HEK293T (cell line): ENCODE measurements at places on chromosomes 4 and X.
A peak's percentile ranks its signal among the peaks of the same experiment; 100 is the strongest.

DNA sequence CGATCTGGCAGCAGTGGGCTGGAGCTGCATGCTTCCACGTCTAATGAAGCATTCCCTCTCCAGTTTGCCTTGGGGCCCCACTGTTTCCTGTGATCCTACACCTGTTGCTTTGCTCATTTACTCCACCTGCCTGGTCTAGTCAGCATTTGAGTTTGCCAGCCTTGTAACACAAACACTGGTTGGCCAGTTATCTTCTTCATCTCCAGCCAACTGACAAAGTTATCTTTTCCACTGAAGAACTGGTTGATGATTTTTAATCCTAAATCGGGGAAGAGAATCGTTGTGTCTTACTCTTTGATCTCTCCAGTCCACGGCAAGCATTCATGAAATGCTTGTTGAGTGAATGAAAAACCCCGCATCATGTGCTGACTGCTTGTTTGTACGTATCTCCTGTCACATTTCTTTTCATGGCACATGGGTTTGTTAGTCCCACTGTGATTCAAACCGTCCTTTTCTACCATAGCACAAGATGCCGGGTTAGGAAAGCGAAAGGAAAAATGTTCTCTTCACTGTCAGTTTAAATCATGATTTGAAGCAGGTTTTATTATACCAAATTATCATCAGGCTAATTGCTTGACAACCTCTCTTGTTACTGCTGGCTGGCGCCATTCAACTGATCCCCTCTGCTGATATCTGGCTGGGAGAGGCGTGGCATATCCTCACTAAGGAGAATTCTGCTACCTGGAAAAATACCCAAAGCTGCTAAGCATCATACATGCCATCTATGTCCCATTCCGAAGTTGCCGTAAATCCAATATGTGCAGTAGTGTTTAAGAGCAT is 144.8 kb downstream of the SHROOM3 start:
- DNase-seq: no peak

- peak; percentile 18 for DNase-seq
These were observed 36.2 kb downstream of the NHS start for GRCh38 chrX:17411205-17411604.

- peak; percentile 55 for DNase-seq
These were observed 167.1 kb downstream of the NSUN7 start for GRCh38 chr4:40916880-40917279.

GRCh38 chr4:59175617-59176016 is 2024.5 kb upstream of the ADGRL3 start:
- no peak for DNase-seq

DNA sequence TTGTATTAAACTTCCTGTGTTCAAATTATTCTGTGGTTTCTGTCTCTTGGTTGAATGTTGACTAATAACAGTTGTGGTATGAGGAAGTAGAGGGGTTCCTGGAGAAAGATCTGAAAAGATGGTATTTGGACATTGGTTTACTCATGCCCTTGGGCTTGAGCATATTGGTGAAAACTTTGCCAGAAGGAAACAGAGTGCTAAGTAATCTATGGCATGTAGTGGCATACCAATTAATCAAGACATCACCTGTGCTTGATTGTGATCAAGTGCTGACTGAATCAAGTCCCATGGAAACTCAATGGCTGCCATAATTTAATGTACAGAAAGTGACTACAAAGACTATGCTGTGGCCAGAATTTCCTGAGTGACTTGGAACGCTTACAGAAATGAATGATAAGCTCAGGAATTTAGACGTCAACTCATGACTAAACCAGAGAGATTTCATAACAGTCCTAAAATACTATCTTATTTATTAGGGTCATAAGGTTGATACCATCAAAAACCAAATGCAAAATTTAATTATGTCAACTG is 2062.9 kb downstream of the ARAP2 start:
- DNase-seq: no peak

GRCh38 chrX:7117587-7117986 is 29.9 kb upstream of the STS start:
- no peak for DNase-seq

GRCh38 chr4:117907646-117908045 is 126.6 kb upstream of the NDST3 start:
- no peak for DNase-seq

DNA sequence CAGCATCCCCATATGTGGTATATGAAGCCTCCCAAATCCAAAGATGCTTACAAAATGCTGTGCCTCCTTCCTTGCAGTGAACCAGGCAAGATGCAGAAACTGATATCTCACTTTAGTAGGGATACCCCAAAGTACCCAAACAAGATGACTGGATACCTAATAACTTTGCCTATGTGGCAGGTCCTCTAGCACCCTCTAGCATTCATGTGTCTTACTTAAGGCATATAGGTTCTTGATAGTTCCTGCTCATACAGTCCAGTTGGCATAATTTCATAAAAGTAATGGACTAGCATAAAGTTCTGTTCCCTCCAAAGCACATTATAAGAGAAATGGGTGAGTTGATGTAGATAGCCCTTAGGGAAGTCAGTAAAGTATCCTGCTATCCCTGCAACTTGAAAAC is 36.8 kb upstream of the SPP1 start:
- DNase-seq: no peak

DNA sequence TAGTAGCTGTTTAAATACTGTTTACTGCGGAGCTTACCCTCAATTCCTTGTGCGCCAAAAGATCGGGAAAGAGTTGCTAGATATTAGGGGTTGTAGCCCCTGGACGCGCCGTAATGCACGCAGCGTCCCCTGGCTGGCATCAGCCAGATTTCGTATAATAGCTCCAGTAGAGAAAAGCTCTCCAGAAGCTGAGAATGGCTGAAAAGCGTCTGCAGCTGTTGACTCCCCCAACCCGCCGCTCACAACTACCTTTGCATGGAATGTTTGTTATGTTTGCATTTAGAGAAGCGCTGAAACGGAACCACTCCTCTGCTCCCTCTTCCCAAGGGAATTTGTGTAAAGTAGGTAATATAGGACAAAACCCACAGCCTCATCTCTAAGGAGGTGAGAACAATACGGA is 3.7 kb downstream of the DOCK11 start:
- DNase-seq: no peak

GRCh38 chr4:94413085-94413840 is 38.5 kb upstream of the PDLIM5 start:
- no peak for DNase-seq

DNA sequence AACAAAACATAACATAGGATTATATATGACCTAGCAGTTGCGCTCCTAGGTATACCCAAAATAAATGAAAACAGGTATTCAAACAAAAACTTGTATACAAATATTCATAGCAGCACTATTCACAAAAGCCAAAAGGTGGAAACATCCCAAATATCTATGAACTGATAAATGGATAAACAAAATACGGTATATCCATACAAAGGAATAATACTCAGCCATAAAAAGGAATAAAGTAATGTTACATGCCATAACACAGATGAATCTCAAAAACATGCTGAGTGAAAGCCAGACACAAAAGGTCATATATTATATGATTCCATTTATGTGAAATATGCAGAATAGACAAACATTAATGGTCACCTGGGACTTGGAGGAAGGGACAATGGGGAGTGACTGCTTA is 5.2 kb downstream of the WNK3 start:
- no peak for DNase-seq

DNA sequence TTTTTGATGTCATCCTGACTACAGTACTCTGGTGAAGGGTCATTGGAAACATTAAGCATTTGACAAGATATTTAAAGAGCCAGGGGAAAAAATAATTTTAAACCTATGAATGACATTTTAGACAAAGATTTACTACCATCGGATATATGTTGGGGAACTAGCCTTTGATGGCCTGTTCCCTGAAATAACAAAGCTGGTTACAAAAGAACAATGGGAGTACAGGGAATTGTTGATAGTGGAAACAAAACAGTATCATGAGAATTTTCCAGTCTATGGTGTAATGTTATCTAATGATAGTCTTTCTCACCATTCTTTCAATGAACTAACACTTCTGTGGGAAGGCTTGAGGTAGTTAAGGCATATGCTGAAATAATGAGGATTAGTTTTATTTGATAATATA is 125.9 kb upstream of the KLHL4 start:
- DNase-seq: no peak

- DNase-seq: no peak
These were observed 109.4 kb upstream of the TLL1 start for GRCh38 chr4:165763640-165764039.

DNA sequence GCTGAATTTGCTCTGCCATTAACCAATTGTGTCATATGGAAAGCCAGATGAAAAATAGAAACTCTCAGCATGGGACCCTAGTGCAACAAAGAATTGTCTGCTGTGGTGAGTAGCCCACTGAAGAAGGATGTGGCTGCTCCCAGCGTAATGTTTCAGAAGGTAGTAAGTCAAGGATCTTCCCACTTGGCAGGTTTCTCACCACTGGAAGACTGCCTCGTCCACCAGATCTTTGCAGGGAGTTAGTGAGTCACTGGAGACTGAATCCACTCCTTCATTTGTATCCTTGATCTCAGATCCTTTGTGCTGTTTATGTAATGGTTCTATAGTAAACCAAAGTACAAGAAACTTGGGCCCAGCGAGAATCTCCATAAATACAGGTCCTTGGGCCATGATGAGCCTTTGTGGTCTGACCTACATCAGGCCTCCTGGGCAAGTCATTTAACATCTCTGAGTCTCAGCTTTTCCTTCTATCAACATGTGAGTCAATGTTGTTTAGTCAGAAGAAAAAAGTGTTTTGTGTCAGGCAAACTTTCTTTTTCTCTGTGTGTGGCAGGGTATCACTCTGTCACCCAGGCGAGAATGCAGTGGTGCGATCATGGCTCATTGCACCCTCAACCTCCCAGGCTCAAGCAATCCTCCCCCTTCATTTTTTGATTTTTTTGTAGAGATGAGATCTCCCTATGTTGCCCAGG is 78.0 kb upstream of the CCDC160 start:
- DNase-seq: no peak

- no peak for DNase-seq
These were observed 61.3 kb upstream of the KDR start for GRCh38 chr4:55186700-55187099.

GRCh38 chr4:80112236-80112635 is 39.2 kb upstream of the ANTXR2 start:
- DNase-seq: no peak

GRCh38 chrX:40281336-40282005 is 183.7 kb upstream of the BCOR start:
- no peak for DNase-seq

DNA sequence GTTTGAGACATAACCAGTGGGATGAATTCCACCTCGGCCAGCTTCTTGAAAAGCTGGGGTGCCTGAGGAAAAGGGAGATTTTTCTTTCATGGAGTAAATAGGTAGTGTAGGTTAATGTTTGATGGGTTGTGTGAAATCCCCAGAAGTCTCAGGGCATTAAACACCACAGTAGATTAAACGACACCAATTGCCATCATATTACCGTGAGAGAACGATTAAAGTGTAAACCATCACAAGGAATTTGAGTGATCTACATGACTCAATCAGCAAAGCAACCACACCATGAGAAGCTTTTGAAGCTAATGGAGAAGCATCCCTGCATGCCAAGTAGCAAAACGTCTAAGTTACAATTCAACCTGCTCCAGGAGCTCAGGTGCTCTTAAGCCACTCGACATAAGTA is 322.5 kb upstream of the GATB start:
- no peak for DNase-seq

DNA sequence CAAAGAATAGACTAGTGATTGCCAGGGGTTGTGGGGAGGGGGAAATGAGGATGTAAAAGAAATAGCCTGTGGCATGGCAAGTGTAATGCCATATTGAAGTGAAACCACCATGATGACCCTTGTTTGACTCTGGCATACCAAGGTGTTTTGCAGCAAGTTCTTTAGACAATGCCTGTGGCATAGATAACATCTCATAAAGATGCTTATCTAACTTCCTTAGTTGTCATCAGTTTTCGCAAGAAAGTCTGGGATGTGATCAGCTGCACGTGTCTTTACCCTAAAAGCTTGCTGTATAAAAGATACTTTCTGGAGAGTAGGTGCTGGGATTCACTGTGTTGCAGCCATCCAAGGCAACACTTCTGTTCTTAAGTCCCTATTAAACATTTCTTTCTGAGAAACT is 176.1 kb upstream of the MAGEB16 start:
- DNase-seq: no peak

DNA sequence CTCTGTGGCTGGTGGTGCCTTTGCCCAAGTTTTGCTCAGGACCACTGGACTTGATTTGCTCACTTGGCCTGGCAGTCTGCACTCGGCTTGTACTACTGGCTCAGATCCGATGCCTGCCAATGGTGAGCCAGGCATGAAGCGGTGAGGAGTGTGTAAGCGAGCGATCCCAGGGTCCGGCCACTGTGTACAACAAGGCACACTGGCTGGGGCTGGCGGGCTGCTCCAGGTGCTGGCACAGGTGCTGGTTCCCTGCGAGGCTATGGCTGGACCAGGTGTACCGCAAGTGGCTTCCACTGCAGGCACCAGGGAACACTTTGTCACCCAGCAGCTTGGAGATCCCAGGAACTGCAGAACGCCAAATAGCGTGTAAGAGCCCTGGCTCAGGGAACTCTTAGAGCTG is 329.7 kb downstream of the CCSER1 start:
- DNase-seq: no peak

DNA sequence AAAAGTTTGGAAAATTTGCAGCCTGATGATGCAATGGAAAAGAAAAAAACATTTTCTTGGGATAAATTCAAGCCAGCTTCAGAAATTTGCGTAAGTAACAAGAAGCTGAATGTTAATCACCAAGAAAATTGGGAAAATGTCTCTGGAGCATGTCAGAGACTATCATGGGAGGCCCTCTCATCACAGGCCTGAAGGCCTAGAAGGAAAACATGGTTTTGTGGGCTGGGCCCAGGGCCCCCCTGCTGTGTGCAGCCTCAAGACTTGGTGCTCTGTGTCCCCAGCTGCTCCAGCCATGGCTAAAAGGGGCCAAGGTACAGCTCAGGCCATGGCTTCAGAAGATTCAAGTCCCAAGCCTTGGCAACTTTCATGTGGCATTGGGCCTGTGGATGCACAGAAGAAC is 1049.8 kb upstream of the GRIA3 start:
- DNase-seq: no peak

DNA sequence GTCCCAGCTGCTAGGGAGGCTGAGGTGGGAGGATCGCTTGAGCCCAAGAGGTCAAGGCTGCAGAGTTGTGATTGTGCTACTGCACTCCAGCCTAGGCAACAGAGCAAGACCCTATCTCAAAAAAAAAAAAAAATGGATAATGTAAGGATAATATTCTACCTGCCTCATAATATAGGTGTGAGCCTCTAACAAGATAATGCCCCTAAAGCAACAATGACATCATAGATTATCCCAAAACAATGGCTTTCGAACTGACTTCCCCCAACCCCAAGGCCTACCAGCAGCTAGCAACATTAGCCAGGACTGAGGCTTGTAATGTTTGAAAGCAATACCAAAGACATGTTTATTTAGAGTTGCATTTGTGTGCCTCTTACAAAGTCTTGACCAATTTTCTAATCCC is 33.9 kb upstream of the ATP6AP2 start:
- no peak for DNase-seq

DNA sequence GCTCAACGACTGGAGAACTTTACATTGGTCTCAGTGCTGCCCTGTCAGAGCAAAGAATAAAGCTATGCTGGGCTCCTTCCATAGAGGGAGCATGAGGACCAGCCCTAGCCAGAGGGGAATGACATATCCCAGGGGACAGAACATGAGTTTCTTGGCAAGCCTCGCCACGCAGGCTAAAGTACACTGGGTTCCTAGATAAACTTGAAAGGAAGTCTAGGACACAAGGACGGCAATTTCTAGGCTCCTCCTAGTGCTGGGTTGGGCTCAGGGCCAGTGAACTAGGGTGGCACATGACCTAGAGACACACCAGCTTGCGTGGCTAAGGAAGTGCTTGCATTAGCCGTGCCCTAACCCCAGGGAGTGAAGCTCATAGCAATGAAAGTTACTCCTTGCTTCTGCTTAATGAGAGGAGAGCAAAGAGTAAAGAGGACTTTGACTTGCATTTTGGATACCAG is 141.0 kb downstream of the MAB21L2 start:
- DNase-seq: peak; percentile 6
